ENCODE measurements at places on chromosomes 2 and 18.

DNA sequence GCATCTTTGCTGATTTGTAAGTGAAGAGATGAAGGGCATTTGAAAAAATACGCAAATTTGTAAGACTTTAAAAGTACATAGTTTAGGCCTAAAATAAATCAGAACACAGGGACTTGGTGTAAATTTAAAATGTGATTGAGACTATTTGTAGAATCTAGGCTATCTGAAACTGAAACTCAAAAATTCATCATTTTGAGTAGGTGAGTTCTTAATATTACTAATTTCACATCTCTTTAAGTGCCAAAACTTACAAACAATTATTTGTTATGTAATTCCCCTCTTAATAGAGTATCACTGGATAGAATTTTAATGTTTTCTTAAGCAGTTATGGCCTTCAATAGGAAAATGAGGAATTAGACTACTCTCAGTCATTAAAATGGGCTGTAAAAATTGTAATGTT, 14.0 kb upstream of the HRH4 start:
- H3K36me3 ChIP-seq: peaks cover 35% of the 10 kb centered on the region
- no peaks in the 10 kb centered on the region for H3K27me3 ChIP-seq
- peaks cover 3% of the 10 kb centered on the region for H3K4me1 ChIP-seq
- no peak overlapping the region for H3K27ac ChIP-seq

DNA sequence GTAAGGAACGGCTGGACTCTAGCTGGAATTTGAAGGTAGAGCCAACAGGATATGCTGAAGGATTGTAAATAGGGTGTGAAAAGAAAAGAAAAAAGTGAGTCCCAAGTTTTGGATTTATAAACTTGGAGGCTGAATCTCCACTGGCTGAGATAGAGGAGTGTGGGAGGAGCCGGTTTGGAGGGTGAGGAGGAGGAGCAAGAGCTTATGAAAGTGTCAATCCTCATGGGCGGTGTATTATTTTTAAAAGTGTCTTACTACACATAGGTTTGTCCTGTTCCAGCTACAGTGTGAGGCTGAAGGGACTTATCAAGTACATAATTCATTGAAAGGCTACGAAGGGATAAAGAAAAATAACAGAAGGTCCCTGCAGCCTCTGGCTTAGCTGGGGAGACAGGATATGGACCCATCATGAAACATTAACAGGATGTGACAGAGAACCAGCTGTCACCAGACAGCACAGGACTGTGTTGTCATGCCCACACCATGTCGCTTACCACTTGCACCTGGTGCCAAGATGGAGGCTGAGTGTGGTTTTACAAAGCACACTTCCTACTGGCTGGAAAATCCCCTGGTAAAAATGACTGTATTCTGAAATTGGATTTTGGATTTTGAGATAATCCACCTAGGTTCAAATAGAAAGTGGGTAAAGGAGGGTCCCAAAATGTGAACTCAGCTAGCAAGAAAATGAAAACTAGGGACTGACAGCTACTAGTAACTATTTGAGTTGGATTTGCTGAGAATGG, 2.5 kb upstream of the MREG start:
- peak; percentile 82 for DNase-seq
- peak overlapping the region; percentile 43 for H3K4me3 ChIP-seq
- H3K4me1 ChIP-seq: peaks cover 57% of the 10 kb centered on the region
- peak overlapping the region; percentile 89 for H3K27ac ChIP-seq
- no peaks in the 10 kb centered on the region for H3K36me3 ChIP-seq

DNA sequence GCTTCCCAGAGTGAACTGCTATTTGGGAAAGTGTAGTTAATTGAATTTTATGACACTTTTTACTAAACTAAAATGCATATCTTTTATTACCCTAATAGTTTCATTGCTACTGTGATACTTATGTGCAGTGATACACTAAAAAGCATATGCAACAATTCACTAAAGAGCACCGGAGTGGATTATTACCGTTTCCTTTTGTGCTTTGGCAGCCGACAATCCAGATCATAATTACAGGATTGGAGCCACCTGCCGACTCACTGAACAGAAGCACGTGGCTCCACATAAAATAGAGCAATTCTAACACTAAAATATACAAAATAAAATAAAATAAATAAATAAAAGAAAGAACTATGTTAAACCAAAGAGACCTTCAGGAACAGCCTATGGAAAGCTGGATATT, 583.4 kb downstream of the NRXN1 start:
- H3K27me3 ChIP-seq: peaks cover 2% of the 10 kb centered on the region
- no peak for DNase-seq
- no peaks in the 10 kb centered on the region for H3K36me3 ChIP-seq
- H3K4me1 ChIP-seq: no peaks in the 10 kb centered on the region
- no peak overlapping the region for H3K4me3 ChIP-seq
- H3K27ac ChIP-seq: no peak overlapping the region

DNA sequence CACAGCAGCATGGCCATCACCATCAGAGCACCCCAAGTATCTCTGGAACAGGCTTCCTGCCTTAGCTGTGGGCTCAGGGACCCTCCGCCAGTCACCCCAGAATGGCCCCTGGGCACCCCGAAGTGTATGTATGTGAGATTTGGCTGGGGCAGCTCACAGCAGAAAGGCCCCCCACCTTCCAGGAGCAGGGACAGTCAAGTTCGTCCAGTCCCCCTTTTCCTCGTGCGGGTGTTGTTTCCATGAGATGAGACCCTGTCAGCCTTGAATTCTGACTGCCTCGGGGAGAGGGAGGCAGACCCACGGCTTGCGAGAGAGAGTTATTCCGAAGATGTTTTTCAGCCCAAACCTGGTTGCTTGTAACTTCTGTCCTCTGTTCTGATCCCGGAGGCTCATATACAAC, 290.9 kb upstream of the HDAC4 start:
- H3K27ac ChIP-seq: no peak overlapping the region
- no peaks in the 10 kb centered on the region for H3K36me3 ChIP-seq
- no peak for DNase-seq
- no peak overlapping the region for H3K4me3 ChIP-seq

DNA sequence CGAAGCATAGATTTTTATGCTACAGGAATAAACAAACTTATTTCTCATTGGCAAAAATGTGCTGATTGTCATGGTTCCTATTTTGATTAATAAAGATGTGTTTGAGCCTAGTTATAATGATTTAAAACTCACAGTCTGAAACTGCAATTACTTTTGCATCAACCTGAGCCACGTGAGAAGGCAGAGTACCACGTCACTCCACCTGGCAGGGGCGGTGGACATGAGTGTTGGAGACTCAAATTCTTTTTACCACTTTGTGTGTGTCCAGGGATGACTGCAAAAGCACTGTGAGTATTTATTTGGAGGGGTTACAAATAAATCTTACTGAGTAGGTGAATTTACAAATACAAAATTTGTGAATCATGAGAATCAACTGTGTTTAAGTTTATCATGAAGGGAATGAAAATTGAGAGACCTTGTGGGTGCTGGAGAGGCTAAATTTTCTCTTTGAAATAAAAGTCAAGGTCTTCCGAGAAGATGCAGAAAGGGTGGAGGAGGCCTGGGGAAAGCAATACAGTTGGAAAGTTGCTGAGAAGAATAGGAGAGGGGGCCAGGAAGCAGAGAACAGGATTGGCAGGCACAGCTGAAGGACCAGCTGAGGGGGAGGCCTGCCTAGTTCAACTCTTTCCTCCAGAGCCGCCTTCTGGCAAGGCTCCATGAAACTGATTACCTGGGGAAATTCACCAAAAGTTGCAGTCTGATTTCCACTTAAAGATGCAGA, 316.4 kb downstream of the MYCN start:
- peak; percentile 2 for DNase-seq
- H3K27ac ChIP-seq: no peak overlapping the region
- peaks cover 11% of the 10 kb centered on the region for H3K27me3 ChIP-seq
- H3K4me3 ChIP-seq: no peak overlapping the region
- no peaks in the 10 kb centered on the region for H3K36me3 ChIP-seq

Data from activated CD8-positive, alpha-beta T cell treated with anti-CD3 and anti-CD28 coated beads for 36 hours (primary cell).